ENCODE measurements at places on chromosomes 3 and 15.

DNA sequence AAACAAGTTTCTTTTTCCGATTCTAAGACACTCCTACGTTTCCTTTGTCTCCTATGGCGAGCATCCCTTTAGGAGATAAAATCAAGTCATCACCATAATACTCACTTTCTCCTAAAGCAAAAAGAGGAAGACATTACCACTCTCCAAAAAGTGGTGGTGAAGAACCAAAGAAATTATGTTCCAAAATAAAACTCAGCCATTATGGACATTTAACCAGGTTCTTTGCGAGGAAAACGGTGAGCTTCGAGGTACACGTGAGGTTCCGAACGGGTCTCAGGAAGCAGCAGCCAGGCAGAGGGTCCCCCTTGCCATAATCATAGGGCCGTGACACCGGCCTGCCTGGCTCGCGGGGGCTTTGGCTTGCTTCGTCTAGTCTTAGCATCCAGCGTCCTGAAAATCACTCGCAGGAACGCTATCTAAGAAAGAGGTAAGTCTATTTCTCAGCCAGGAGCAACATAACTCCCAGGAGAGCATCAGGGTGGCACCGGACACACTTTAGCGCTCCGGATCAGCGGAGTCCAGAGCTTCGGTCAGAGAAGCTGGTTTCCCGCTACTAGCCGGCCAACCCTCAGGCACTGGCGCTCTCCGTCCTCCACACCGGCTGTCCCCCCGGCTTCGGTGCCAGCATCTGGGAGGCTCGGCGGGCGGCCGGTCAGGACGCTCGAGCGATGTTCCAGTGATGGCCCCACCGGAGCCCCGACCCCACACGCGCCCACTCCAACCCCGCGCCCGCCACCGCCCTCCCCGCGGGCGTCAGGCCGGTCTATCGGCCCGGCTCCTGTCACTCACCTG, 581 bp downstream of the IP6K1 start:
- DNase-seq: no peak

DNA sequence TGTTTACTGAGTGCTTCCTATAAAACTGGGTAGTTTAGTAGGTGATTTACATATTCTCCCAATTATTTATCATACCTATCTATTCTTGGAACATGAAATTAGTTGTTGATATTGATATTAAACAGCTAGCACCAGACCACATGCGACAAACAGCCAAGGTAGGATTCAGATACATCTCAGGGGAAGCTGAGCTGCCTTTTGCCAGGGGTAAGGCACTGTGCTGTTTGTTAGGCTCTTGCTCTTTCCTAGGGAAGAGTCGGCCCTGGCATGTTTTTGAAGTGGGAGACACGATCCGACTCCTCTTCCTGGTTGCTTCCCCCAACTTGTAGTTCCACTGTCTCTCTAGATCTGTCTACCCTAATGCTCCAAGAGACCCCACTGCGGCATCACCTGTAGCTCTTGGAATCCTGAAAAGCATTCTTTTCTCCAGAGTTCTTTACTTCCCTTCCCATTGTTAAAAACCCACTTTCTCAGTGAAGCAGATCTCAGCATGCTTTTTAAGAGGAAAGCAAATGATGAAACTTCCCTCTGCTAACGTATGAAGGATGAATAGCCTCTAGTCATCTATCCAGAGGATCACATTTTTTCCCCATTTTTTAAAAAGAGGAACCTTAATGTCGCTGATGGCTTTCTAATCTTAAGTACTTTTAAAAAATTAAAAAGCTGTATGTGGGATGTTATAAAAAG, 138.4 kb downstream of the GHSR start:
- no peak for DNase-seq

DNA sequence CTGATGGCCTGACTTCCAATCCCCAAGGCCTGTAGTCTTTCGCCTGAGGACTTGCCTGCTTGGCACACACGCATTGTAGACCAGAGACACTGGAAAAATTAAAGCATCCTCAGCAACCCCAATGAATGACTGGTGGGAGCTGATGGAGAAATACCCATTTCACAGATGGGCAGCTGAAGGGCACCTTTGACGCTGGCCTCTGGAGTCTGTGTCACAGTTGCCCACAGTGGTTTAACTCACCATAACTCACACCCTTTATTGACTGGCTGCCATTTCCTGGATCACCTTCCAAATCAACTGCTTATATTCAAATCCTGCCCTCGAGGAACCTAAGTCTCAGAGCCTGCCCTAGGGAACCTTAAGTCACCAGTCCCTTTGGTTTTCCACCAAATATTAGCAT, 183.1 kb downstream of the SHQ1 start:
- DNase-seq: no peak

GRCh38 chr15:73602446-73602843, 30.7 kb downstream of the NPTN start:
- no peak for DNase-seq

GRCh38 chr3:102089904-102090720, 240.8 kb downstream of the NFKBIZ start:
- no peak for DNase-seq

DNA sequence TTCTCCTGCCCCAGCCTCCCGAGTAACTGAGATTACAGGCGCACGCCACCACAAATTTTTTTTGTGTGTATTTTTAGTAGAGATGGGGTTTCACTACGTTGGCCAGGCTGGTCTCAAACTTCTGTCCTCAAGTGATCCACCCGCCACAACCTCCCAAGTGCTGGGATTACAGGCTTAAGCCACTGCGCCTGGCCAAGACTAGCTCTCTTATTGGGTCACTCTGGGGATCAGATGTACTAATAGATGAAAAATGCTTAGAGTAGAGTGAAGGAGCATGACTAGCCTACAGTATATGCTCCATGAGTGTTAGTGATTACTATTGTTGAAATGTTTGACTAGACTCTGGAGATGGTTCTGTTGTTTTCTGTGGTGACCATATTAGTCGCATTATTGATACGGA, 21.8 kb downstream of the RARB start:
- DNase-seq: no peak

DNA sequence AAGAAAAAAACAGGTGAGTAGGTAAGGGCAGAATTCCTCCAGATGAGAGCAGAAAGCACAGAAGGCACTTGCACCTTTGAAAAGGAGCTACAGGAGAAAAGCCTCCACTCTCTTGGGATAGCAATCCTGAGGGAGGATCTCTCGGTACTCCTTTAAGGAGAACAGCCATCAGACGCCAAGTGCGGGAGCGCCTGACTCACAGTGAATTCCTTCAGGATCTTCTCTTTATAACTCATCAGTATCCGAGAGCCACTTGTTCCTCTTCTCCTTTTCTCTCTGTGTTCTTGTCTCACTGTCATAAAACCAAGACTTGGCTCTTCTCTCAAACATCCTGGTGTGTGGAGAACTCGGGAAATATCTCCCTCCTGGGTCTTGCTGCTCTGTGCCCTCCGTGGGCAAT, 10.1 kb upstream of the GOLGA8J start:
- no peak for DNase-seq

- DNase-seq: no peak
Measured at GRCh38 chr3:55984626-55985025, 483.6 kb downstream of the ERC2 start.

- DNase-seq: no peak
Measured at GRCh38 chr3:185503521-185503920, 4.7 kb upstream of the TMEM41A start.

DNA sequence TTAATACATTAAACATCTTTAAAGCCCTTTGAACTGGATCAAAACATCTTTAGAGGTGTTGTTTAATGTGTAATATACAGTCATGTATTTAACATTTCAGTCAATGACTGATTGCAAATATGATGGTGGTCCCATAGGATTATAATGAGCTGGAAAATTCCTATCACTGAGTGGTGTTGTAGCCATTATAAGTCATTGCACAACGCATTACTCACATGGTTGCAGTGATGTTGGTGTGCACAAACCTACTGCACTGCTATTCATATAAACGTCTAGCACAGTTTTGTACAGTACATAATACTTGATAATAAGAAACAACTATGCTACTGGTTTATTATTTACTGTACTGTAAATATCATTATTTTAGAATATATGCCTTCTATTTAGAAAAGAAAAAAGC, 75.6 kb downstream of the DTWD1 start:
- no peak for DNase-seq

DNA sequence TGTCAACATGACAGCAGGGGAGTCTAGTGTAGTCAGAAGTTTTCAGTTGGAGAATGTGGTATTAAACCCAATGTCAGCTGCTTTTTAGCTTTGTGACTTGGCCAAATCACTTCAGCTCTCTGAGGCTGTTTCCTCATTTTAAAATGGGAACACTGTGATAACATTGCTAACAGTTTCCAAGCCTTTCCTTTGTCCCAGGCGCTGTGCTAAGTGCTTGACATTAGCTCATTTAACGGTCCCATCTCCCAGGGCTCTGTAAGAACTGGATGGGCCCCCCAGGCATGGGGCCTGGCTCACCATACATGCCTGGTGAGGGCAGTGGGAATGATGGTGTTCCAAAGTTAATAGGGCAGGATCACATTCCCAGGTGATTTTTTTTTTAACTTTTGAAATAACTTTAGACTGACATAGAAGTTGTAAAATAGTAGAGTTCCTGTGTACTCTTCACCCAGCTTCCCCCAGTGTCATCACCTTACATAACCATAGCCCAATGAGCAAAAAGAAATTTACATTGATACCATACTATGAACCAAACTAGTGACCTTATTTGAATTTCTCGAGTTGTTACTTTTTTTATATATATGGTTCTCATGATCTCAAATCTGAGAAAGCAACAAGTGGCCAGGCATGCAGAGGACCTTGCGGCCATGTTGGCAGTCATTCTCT, 7.7 kb downstream of the RASL12 start:
- no peak for DNase-seq

DNA sequence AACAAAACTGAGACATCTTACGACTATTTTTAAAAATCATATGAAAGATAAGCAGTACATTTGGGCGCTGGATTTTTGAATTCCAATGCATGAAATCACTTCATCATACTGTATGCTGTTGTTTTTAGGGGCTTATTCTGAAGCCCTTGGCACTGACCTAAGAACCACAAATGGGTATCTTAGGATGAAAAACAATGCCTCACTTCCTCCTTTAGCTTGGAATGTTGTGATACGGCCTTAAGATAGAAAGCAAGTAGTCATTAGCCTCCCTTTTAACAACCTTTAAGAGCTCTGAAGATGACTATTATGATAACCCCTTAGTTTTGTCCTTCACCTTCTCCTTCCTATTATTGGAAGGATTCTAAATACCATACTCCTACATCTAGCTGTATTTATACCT, 289.8 kb downstream of the ARPP21 start:
- DNase-seq: no peak

DNA sequence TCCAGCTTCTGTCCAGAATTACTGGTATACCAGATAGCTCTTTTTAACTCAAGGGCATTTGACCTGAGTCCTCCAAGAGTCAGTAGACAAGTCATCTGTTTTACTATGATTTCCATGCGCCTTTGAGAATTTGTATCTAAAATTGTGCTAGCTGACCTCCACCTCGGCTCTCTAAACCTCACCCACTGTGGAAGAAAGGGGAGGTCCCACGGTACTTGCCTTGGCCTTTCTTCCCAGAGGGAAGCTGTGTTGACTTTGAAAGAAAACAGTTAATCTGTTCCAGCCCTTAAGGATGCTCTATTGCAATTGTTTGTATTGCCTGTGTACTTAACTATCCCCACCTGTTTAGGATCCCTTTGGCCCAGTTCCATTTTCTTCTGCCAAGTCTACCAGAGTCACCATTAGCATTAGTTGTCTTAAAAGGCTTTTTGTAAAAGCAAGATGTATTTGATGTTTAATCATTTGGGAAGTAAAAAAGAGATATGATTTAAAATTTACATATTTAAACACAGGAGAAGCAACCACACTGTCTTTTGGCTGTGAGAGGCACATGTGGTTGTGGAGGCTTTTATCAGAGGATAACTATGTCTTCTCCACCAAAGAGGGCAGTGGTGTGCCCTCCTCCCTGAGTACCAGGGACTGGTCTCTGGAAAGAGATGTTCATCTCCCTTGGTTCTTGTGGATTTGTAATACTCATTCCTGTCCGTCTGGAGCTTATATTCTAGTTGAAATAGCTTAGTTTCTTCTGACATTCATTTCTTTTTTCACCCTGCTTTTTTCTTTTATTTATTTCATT, 88.8 kb downstream of the CRTC3 start:
- no peak for DNase-seq

DNA sequence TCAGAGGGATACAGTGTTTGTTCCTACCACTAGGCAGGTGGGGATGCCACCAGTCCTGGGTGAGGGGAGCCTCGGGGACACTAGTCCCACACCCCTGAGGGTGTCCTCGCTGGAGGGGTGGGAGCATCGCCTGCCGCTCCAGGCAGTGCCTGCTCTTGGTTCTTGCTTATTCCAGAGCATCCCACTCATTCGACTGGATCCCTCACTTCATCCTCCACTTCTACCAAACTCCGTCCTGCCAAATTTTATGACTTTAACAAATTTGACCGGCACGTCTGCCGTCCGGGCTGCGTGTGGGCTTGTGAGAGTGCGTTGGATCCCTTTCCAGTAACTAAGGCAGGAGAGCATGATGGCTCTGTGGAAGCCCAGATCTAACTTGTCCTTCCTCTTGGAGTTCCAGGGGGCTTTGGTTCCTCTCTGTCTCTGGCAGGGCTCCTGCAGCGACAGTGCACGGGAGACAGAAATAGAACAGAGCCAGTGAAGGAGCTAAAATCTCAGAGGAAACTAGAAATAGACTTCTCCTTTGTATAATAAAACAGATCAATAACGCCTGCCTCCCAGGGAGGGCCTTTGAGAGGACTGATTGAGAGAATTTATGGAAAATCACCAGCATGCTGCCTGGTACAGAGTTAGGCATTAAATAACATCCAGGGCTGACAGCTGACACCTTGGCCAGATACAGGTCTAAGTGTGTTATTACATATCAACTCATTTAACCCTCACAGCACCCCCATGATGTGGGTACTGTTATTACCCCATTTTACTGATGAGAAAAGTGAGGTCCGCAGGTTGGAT, 34.5 kb downstream of the MGLL start:
- DNase-seq: no peak

DNA sequence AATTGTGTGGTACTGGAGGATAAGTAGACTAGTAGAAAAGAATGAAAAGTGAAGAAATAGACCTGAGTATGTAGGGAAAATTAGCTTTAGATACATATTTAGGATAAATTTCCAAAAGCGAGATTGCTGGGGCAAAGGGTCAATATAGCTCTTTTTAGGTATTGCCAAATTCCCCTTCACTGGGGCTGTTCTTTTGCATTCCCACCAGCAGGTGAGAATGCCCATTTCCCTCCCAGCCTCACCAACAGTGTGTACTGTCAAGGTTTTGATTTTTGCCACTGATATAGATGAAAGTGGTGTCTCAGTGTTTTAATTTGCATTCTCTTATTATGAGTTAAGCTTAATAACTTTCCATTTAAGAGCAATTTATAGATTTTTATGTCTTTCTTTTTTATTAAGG, 35.7 kb upstream of the BHLHE40 start:
- no peak for DNase-seq

DNA sequence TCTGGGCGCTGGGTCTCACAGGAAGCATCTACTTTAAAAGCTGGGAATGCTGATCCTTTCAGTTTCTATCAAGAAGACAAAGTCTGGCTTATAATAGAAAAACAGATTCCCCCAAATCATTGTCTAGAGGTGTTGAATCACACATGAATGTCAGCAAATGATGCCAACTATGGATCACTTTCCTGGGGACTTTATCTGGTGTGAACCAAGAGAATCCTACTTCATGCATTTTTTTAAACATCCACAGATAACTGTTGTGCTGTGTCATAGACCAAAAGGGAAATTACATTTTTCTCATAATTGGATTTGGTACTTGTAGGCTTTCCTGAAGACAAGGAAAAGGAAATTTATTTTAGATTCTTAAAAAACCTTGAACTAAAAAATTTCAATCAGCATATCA, 132.7 kb downstream of the CD47 start:
- no peak for DNase-seq

- no peak for DNase-seq
Measured at GRCh38 chr3:173618703-173619102, 221.2 kb downstream of the NLGN1 start.

GRCh38 chr15:68644996-68645395, 66.2 kb downstream of the CORO2B start:
- DNase-seq: no peak

Measured in activated CD4-positive, alpha-beta T cell treated with anti-CD3 and anti-CD28 coated beads, Interleukin-2, amount 50 U/mL, for 4 hours (primary cell).